CD8-positive, alpha-beta memory T cell (primary cell): ENCODE measurements at places on chromosomes 2 and 18. TPM values are rescaled to one million over a fixed set of nuclear protein-coding genes. Genes with fewer than 3 reads are reported as not detected.

DNA sequence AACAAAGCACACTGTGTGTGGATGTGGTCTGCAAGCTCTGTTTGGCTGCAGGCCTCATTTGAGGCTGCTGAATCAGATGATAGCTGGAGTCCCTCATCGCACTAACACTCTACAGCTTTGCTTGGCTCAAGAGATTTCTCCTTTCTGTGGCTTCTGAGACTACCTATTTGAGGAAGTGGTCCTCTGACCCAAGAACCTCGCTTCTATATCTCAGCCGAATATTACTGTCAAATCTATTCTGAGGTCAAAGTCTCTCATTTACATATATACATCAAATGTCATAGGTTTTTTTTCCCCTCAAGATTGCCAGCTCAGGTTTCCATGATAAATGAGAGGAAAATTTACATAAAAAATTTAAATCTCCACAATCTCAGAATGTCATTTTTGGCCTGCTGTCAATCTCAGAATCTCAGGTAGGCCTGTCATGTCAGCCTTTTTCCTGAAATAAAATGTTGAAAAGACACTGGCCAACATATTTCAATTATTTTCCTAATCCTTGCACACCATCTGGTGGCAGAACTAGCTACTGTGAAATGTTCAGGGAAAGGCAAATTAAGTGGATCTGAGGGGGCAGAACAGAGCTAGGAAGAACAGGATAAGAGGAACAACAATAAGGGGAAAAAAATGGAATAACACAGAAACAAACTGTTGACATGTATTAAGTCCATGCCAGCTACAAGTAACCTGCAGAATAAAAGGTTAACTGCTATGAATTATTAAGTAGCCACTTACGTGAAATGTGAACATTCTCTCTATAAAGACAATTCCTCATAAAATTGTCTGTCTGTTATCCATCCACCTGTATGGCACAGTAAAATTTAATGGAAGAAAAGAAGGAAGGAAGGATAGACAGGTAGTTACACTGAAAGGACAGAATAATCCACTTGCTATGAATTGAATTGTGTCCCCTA is 39.3 kb downstream of the AP1S3 start:
- DNase-seq: no peak

- DNase-seq: no peak
These were observed 80.1 kb downstream of the GALNT1 start for GRCh38 chr18:35661483-35662146.

DNA sequence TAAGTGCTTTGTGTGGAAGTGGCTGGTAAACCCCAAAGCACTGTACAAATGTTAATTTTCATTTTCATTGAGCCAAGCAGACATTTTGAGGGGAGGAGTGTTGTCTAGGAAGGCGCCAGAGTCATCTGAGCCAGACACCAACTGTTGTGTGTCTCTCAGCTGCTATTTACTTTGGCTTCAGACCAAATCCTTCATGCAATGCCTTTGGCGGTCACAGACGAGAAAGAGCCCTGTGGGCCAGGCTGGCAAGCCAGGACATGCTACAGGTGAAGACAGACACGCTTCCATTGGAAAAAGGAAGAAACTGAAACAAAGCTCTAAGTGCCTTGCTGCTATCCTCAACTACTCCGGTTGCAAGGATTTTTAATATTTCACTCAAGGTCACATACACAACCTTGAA is 115.4 kb upstream of the CDC42EP3 start:
- no peak for DNase-seq

DNA sequence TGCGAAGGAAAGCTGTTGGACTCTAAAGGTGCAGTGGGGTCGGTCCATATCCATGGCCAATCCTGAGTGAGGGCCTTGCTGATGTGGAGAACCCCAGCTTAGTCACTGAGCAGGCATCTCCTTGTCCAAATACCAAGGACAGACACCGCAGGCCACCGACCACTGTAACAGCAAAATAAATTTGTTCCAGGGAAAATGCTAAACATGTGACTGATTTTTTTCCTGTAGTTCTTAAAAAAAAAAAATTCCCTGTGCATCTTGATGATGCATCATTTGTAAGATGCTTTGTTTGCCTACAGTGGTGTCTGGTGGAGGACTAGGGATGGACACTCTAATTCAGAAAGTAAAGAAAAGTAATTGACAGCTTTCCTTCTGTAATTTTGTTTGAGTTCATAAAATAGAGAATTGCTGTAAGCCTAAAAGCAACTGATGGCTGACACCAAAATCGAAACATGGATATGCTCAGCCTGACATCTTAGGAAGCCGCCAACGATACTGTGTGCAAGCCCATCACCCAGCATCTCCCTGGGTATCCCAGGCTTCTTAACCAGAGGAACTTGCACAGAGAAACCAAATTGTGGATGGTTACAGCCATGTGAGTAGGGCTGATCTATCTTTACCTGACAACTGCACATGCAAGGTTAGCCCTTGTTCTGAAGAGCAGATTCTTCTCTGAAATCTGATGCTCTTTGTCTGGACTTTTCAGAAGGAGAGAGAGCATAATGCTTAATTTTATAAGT is 188.6 kb downstream of the ARL4C start:
- DNase-seq: no peak

The OR6B2 gene
- not detected for polyA plus RNA-seq

- DNase-seq: no peak
These were observed 74.6 kb downstream of the COX7A2L start for GRCh38 chr2:42286268-42286946.

- DNase-seq: peak; percentile 12
These were observed 16.8 kb upstream of the LYPD6 start for GRCh38 chr2:149313512-149313972.
